Hindlimb muscle (tissue), 1 donor: ENCODE measurements at places on chromosomes 12 and 14.

GRCh38 chr12:107461222-107461975 lies 224.2 kb upstream of the PWP1 start:
- DNase-seq, result no peak

DNA sequence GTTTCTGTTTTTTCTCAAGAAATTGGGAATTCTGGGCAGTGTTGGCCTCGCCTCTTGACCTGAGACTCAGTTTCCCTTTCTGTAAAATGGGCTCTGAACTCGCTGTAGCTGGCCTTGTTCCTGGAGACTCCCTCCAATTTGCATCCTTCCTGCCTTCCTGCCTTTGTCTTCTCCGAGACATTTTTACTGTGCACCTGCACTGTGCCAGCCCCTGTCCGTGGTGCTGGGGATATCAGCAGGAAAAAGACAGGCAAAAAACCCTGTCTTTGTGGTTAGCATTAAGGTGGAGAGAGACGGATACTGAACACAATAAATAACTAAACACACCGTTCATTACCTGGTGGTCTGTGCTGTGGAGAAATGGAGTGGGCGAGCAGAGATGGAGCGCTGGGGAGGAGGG lies 129.8 kb downstream of the AACS start:
- no peak for DNase-seq

DNA sequence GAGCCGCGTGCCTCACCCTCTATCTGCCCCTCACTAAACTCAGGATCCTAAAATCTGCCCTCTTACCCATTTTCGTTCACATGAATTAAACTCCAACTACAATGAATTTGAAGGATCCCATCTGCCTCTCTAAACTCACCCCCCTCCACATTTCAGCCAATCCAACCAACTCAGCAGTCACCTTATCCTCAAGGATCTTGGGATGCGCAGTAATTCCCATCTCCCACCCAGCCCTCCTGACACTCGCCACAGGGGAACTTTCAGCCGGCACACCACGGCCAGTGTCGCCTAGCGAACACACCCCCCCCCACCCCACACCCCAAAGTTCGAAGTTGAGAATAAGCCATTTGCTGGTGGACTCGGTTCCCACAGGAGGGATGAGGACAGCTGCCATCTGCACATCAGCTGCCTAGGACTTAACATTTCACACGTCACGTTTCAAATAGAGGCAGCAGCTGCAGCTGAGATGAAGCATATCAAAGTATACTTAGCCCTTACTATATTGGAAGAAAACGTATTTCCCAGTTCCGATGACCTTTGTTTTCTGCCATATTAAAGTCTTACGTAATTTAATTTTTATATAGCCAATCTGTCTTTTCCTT lies 8.7 kb upstream of the SELPLG start:
- DNase-seq, result no peak

DNA sequence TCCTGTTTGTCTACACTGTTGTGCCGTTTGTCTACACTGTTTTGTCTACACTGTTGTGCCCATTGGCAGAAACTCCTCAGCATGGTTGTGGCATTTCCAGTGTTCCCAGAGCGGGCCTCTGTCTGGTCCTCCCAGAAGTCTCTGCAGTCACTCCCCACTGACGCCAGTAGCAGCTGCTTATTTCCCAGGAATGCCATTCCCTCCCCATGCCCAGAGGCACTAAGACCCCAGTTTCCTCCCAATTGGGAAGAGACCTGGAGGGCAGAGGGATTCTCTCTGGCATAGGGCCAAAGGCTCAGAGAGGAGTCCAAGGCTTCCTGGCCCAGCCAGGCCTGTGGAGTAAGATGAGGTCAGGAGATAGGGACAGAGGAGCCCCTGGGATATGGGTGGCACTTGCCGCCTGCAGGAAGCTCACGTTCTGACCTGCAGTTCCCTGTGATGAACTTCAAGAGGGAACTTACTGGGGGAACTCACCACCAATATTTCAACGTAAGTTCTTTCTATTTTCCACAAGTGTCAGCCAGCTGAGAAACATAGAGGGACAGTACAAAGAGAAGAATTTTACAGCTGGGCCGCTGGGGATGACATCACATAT lies 69.1 kb downstream of the TNFAIP2 start:
- no peak for DNase-seq

- no peak for DNase-seq
Measured at GRCh38 chr14:105069871-105070759, 4.9 kb upstream of the GPR132 start.

DNA sequence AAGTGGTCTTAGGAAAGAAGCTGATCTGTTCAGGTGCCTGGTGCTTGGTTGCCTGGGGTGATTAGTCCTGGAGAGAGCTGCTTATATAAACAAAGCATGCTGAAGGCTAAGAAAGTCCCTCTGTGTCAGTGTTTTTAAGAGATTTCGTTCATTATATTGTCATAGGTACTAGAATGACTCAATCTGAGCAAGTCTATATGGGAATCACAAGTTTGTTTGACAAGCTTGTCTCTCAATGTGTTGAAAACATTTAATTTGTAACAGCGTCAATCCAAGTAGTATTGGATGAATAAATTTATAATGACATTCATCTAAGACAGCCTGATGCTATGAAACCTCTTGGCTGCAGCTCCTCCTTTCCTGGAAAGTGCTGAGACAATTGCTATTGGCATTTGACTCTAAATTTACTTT lies 256.3 kb downstream of the TMTC2 start:
- DNase-seq, result peak; percentile 34

DNA sequence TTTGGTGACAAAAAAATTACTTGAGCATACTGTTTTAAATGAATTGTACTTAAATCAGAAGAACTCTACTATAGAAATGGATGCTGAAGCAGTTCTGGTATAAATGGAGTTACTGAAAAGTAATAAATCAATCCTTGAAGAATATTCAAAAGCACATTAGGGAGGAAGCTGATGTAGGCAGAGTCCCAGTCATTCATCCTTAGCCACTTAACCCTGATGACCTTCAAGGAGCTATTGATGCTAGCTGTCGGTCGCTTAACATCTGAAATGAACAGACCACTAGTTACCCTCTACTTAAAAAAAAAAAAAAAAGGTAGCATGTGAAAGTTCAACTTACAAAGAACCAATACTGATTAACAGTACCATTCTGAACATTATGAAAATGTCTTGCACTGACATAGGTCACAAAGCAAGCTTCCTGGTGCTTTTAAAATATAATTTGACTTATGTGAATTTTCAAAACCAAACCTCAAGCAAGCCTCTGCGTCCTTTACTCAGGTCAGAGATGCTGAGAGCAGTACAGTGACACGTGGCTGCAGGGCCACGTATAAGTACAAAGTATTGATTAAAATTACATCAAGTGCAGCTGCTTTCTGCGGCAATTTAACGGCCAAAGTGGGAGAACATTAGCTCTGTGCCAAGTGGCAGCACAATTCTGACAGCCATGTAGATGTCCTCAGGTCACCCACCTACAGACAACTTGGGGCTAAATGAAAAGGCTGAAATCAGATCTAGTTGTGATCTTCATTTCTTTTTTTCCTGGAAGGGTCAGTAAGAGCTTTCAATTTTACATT lies 18.1 kb downstream of the PPM1H start:
- no peak for DNase-seq
